Stimulated activated naive CD4-positive, alpha-beta T cell treated with Interleukin-2 at 50 U/mL for 16 hours (primary cell): ENCODE measurements at places on chromosomes 7 and 10.

DNA sequence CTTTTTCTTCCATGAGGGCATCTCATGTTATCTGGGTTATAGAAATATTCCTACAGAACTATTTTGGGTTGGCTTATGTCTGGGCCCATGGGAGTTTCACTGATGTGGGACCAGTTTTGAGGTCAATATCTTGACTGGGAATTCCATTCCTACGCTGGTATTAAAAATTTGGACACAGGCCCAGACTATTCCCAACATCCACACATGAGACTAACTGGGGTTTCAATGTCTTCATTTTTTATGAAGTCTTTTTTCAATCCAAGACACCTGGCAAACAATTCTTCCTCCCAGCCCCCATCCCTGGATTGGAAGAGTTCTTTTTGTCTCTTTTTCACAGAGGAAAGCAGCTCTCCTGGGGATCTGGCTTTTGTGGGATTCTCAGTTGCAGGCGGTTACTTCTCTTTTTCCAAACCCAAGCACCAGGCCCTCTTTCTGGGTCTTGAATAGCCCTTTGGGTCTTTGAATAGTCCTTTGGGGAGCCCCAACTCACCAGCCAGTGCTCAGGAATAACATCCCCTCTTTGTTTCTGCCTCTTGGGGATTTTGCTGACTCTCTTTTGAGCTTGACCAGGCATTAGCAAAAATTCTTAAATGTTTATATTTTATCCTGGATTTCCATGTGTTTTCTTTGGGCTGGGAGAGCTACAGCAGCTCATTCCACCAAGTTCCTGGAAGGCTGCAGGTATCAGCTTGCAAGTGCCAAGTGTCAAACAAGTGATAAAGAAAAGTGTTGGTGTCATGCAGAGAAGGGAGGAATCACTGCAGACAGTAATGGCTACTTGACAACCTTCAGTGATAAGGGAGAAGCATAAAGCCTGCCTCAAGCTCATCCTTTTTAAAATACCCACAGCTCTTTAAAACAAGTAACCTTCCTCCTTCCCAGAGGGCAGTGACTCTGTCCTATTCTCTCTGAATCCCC, 234.3 kb downstream of the ADAM12 start:
- no peak for DNase-seq

- DNase-seq, result peak; percentile 6
These were observed 59.5 kb downstream of the ST8SIA6 start for GRCh38 chr10:17394854-17395253.

- DNase-seq, result no peak
These were observed 335.4 kb upstream of the MTPN start for GRCh38 chr7:136312592-136312991.

DNA sequence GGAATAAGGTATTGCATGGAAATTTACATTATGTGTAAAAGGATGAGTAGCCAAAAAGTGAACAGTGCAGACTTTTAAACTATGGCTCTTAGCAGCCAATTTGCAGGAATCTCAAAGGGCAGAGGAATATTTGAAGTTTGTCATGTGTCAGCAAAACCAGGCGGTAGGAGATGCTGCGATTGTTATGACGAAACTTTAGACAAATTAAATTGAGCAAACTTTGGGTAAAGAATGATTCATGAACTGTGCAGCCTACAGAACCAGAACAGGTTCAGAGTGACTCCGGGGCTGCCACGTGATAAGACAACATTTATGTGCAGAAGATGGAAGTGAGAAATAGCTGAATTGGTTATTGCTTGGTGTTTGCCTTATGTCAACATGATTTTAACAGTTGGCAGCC, 39.2 kb upstream of the CCDC6 start:
- no peak for DNase-seq

DNA sequence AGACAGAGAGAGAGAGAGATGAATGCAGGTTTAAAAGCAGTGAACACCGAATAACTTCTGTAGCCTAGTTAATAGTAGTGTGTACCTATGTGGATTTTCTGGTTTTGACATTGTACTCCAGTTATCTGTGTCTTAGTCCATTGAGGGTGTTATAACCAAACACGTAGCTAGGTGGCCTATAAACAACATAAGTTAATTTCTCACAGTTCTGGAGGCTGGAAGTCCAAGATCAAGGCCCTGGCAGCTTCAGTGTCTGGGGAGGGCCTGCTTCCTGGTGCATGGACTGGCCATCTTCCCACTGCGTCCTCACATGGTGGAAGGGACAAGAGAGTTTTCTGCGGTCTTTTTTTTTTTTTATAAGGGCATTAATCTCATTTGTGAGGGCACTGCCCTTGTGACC, 23.5 kb downstream of the AOC1 start:
- DNase-seq, result no peak

GRCh38 chr7:96596120-96596826, 113.4 kb downstream of the SEM1 start:
- DNase-seq, result no peak

DNA sequence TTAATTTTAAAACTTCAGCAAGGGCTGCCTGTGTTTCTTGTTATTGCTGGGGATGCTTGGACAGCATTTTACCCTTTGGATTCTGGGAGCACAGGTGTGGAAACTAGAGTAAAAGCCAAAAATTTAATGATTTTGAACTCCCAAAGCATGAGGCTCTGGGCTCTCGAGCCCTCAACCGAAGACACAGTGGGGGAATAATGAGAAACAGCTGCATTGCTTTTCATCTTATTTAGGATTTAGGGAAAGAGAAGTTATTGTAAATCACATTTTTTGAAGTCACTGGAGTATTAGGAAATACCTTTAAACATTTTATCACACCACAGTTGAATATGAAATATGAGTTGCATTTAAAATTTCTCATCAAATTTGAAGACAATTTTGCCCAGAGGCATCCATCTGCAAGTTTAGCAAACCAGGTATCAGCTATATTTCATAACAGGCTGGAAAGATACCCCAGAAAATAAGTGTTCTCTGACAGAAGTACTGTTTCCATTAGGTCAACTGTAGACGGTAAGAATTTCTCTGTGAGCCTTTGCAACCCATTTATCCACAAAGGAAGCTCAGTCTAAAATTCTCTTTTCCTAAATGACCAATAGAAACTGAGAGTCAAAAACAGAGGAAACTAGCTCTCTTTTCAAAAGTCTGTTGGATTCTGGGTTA, 290.6 kb upstream of the PHYHIPL start:
- no peak for DNase-seq

DNA sequence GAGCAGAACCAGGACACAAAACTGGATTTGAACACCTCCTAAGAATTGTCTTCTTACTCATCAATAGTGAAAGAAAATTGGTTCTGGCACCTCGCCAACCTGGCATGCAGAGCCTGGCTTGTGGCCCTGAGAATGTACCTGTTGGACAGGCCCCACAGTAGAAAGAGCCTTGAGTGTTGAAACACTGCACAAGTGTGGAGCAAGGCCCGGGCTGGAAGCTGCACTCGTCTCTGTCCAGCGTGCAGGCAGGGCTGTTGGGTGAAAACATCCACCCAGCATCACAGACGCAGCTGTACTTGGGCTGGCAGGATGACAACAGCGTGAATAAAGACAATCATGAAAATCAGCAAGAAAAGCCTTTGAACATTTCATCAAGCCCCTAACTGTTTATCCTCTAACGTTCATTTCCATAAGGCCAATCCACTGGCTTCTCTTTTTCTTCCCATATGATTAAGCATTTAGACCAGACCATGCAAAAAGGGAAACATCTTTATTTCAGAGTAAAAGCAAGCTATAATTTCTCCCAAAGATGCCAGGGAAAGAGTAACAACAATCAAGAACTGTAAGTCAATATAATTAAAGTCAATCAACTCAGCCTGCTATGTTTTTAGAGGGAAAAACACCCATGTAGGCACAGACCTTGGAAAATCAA, 15.6 kb downstream of the CUBN start:
- no peak for DNase-seq

- DNase-seq, result no peak
These were observed 4.0 kb downstream of the SFMBT2 start for GRCh38 chr10:7406712-7407333.

DNA sequence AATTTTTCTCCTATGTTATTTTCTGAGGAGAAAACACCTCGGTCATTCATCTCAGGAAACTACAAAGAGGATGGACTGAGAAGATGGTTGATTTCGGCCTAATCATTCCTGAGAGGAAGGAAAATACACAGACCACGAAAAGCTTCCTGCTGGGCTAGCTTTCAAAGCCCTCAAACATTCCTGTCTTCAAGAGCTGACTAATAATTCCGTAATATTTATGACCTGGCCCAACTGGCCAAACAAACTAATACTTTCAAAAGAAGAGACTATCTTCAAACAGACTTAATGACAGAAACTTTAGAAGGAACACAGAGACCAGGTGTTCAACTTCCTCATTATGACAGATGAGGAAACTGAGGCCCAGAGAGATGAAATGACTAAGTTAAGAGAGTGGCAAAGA, 215.1 kb upstream of the FRMD4A start:
- no peak for DNase-seq

DNA sequence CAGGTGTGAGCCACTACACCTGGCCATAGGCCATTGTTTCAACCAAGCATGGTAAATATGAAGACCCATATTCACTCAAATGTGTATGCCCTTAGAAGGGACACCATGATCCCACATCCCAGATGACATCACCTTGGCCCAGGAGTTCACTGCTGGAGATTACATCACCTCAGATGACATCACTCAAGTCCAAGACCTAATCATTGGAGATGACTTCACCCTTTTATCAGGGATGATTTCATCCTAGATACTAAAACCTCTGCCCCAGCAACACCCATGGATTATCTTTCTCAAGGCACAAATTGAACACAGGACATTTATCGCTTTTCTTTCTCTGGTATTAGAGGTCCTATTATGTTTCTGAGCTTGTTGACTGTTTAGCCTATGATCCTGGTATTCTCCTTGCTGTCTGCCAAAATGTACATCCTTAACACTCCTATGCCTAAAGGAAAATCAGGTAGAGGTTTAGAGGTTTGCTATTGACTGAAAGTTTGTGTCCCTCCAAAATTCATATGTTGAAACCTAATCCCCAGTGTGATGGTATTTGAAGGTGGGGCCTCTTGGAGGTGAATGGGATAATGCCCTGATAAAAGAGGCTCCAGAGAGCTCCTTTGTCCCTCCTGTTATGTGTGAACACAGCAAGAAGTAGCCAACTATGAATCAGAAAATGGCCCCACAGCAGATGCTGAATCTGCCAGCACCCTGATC, 9.8 kb upstream of the CYP2C18 start:
- no peak for DNase-seq

DNA sequence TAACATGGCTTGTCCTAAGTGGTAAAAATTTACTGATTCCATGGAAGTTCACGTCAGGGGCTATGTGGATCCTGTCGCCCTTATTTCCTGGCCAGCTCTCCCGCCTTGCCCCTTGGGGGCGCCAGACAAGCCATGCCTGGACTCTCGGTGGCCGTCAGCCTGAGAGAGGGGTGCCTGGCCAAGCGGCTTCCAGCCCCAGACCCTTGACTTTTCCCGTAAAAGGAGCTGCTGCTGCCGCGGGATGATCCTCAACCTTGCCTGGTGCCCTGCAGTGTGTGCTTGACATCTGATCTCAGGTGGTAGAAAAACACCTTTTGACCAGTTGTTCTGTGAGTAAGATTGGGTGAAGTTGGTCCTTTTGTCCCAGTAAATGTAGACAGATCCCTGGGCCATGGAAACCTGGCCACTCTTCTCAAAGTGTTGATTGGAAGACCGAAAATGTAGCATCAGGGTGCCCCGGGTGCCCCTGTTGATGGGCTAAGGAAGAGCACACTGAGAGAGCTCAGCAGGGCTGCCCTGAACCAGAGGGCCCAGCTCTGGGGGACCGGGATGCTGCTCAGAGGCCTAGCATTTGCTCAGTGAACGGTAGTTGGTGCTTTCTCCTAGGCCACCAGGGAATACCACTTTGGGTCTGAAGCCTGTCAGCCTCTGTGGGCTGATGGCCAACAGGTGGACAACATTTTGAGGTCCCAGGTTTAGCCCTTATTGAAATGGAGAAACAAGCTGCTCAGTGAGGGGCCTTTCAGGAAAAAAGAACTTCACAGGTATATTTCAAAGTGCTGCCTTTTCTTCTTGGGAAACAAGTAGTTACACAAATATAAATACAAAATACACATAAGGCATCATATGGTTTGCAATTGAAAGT, 162.5 kb downstream of the LRMDA start:
- DNase-seq, result no peak

- DNase-seq, result no peak
These were observed 24.3 kb downstream of the GRID1 start for GRCh38 chr10:86342111-86342863.

DNA sequence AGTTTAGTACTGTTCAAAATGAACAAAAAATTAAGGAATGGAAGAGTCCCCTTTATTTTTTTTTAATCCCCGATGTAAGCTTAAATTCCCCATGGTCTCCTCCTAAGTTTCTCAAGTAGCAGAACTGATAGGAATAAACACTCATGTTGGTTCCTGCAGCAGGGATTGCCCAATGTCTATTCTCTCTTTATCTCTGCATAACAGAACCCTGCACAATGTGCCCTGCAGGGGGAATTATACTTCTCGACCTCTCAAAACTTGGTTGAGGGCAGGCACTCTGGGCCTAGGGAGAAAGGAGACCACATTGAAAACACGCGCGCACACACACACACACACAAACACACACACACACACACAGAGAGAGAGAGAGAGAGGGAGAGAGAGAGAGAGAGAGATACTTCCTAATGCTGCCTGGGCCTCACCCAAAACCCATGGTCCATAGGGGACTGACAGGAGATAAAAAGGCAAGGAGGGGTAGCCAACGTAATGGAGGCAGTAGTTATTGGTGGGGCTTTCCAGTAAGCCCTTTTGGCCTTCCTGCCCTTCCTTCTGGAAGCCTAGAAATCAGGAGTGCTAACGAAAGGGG, 22.7 kb downstream of the JAZF1 start:
- no peak for DNase-seq

DNA sequence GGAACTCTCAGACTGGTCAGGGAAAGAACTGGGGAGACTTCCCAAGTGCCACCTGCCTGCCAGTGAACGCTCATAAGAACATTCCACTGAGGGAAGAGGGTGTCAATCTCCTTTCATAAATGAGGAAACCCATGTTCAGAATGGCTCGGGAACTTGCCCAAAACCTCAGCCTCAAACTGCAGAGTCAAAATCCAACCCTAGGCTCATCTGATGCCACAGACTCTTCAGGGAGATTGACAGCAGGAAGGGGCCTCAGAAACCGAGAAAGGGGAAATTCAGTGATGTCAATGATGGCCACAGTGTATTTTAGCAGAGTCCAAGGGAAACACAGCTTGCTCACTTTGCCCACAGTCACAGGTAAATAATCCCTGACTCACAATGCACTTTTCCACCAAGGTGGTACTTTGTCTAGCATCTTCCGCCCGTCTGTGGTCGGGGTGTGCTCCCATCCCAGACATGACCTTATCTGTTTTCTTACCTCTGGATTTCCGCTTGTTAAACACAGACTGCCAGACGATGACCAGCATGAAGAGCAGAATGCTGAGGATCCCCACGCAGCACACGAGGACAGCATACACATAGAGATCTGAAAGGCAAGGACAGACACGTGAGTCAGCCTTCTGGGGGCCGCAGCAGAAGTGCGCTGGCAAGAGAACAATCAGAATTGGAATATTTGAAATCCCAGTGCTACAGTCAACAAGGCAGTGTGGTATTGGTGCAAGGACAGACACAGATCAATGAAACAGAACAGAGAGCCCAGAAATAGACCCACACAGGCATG, 38.4 kb downstream of the VSTM4 start:
- no peak for DNase-seq

GRCh38 chr10:74825371-74826141, 844 bp upstream of the KAT6B start:
- DNase-seq, result peak; percentile 58

GRCh38 chr7:64886956-64887545, 16.0 kb upstream of the ZNF273 start:
- no peak for DNase-seq
